Heart right ventricle (tissue), 16 donors: ENCODE measurements at places on chromosomes 1 and 21.

DNA sequence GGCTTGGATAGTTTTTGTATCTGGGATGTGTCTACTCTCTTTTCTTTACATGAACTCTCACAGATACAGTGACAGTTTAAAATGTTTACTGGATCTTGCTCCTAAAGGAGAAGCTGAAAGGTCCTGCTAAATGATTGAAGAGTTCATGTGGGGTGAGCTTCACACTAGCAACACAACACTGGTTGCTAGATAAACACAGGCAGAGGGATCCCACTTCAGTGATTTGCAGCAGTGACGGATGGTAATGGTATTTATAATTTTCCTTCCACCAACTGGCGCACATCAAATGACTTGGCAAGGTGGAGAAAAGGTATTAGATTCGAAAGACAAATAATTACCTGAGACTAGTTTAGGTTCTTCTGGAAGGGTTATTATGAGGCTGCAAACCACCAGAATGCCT, 270.2 kb downstream of the TBX15 start:
- no peak for DNase-seq

GRCh38 chr1:28147264-28148094, 29.0 kb downstream of the PTAFR start:
- no peak for DNase-seq

- peak; percentile 60 for DNase-seq
Measured at GRCh38 chr21:42593007-42593814, 60.2 kb upstream of the PDE9A start.

- no peak for DNase-seq
Measured at GRCh38 chr1:235275223-235275622, 52.8 kb downstream of the ARID4B start.

- DNase-seq, result no peak
Measured at GRCh38 chr1:19639999-19640362, 4.1 kb upstream of the NBL1 start.

DNA sequence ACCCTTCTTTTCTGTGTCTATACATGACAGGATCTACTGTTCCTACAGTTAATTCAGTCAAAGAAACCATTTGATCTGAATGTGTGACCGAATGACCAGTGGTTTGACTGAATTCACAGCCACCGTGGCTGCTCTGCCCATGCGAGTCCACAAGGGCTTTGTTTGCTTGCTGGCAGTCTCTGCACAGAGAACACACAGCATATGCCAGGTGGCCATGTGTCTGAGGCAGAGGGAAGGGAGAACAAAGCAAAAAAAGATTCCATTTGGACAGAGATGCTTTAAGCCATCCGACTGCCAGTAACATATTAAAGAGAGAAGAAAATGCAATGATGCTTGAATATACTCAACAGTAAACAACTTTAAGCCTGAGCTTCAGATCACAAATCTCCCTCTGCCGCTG, 737.8 kb upstream of the CXADR start:
- DNase-seq, result no peak

DNA sequence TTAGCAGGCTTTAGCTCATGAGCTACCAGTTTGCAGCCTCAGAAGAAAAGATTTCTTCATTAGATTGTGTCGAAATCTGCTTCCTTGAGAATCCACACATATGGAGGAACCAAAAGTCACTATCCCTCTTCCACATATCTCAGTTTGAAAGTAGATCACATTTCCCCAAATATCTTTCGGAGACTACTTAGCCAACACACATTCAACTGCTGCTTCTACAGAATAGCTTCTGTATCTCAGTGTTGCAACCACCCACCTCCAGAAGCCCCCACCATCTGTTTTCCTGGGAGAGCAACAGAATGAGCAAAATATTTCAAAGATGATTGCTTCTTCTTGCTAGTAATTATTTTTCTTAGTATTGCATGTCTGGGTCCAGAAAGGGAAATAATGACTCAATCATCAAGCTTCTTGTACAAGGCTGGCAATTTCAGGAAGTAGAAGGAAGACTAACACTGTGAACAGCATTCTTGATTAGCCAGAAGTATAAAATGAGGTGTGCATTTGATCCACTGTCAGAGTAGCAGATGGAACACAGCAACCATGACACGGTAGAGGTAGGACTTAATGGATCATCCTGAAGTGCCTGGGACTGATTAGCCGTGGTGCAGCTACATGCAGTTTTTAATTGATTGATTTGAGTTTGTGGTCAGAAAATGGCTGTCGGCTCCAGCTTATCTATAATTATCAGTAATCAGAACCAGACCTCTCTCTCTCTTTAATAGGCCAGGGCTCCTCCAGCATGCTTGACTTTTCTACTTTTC, 24.9 kb downstream of the ZC3H11B start:
- no peak for DNase-seq

- no peak for DNase-seq
Measured at GRCh38 chr21:35568643-35569042, 491.7 kb downstream of the SETD4 start.

DNA sequence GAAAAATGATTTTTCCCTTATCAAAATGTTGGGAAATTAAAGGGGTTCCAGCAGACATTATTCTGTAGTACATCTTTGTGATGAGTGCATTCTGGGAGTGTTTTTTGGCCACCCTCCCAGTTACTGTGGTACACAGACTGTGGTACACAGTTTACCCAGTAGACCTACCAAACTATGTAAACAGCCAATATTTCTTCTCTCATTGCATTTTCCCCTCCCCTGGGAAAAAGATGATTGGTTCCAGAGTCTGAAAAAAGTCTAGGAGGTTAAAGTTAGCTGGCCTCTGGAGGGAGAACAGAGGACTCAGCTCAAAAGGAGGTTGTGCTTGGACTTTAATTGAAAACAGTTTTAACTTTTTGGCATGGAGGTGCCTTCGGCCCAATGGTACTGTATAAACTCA, 42.5 kb downstream of the PGM1 start:
- no peak for DNase-seq

DNA sequence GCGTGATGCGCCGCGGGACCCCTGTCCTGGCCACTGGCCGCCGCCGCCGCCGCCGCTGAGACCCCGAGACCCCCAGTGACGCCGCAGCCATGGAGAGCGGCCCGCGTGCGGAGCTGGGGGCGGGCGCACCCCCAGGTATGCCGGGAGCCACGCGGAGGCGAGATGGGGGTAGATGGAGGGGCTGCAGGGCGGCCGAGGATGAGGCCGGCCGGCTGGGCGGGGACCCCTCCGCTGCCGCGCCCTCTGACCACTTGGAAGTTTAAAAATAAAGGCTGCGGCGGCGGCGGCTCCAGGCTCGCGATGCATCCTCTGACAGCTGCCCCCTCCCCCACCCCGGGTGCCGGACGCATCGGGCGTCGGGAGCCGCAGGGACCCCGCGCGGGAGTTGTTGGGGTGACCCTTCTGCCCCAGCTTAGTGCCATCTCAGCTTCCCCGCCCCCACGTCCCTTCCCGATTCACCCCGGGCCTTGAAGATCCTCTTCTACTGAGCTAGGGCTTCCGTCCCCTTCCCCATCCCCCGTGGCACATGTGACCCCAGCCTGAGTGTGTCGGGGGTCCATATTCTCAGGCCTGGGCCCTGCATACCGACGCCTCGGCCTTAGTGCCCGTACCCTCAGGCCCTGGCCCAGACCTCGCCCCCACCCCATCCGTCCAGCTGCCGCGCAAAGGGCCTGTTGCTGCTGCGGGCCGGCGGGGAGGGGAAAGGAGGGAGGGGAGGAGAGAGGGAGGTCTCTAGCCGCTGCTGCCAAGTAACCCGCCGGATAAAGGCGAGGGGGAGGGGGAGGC, 562 bp downstream of the MAP7D1 start:
- DNase-seq, result peak; percentile 85

- DNase-seq, result no peak
Measured at GRCh38 chr1:7467476-7468175, 303.5 kb upstream of the VAMP3 start.
